ENCODE measurements at places on chromosomes 3 and 15. TPM values are rescaled to one million over a fixed set of nuclear protein-coding genes. Genes with fewer than 3 reads are reported as not detected.

Gene NR2E3
- total RNA-seq: not detected

Gene CKMT1A
- total RNA-seq: 1.0 TPM

Gene SLC9C1
- total RNA-seq: not detected

Gene DZIP1L
- 0.23 TPM for total RNA-seq

Gene PCLAF
- total RNA-seq: 77.7 TPM

Gene RBPMS2
- total RNA-seq: not detected

Gene ZNF660
- 1.5 TPM for total RNA-seq

GRCh38 chr3:109188741-109189140, 52.2 kb downstream of the C3orf85 start:
- no peak overlapping the region for H3K4me3 ChIP-seq
- no peaks in the 10 kb centered on the region for H3K27me3 ChIP-seq
- DNase-seq: no peak
- no peaks in the 10 kb centered on the region for H3K4me1 ChIP-seq

DNA sequence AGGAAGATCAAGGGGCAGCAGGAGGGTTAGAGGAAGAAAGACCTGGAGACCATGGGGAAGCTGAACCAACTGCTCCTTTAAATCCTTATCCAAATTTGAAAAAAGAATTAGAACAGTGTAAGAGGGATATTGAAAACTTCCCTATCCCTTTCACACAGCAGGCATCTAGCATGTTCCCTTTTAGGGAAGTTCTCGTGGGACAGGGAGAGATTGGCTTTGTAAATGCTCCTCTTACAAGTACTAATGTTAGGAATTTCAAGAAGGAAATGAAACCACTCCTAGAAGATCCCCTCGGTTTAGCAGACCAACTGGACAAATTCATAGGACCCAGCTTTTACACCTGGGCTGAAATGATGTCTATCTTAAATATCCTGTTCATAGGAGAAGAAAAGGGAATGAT, 41.5 kb downstream of the PPCDC start:
- H3K36me3 ChIP-seq: peaks cover 9% of the 10 kb centered on the region
- H3K27ac ChIP-seq: no peak overlapping the region

DNA sequence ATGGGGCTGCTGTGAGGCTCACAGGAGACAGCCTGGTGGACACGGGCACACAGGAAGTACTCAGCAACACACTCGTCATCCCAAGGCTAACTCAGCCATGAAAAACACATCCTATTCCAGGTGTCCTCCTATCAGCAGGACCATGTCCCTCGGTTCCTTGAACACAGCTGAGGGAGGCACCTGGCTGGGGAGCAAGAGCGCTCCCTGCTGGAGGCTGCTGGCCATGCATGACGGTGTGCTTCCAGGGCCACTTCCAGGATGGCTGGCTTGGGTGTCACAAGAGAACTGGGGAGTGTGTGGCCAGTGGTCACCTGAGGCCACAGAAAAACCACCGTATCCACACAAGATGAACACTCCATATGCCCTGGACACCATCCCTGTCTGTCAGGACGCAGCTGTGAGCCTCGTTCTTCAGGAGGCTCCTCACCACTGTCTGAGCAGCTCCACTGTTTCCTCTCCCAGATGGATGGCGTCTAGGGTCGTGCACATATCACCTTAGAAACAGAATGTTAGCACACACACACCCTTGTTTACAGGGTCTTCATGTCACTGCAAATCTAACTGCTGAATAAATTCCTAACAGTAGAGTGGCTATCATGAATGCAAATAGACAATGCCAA, 31.0 kb downstream of the POC1A start:
- no peak overlapping the region for H3K4me3 ChIP-seq
- peaks cover 6% of the 10 kb centered on the region for H3K4me1 ChIP-seq
- H3K27ac ChIP-seq: no peak overlapping the region
- DNase-seq: peak; percentile 63
- H3K27me3 ChIP-seq: no peaks in the 10 kb centered on the region

- H3K4me3 ChIP-seq: no peak overlapping the region
- H3K36me3 ChIP-seq: no peaks in the 10 kb centered on the region
- no peak for DNase-seq
- no peaks in the 10 kb centered on the region for H3K4me1 ChIP-seq
- H3K27me3 ChIP-seq: no peaks in the 10 kb centered on the region
Measured at GRCh38 chr15:93562395-93563123, 473.5 kb upstream of the RGMA start.

GRCh38 chr3:139608108-139608380, 68.5 kb upstream of the RBP1 start:
- no peak for DNase-seq
- H3K4me1 ChIP-seq: no peaks in the 10 kb centered on the region
- H3K27me3 ChIP-seq: no peaks in the 10 kb centered on the region
- H3K36me3 ChIP-seq: peaks cover 3% of the 10 kb centered on the region
- H3K4me3 ChIP-seq: no peak overlapping the region

DNA sequence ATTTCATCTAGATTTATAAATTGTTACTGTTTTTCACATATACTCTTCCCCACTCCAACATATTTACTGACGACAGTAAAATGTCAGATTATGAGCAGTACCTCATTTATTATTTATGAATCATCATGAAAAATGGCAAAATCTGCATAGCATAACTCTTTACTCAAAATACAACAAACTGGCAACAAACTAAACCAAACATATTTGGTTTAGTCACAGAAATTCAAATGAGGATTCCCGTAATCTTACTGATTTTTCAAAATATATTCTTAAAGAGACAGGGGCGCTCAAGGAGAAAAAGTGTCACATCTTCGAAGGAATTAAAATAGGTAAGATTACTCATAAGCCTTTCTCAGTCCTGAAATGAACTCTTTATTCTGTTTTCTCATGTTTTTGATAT, 3.0 kb upstream of the GPR87 start:
- H3K4me3 ChIP-seq: peak overlapping the region; percentile 35
- no peak for DNase-seq
- H3K36me3 ChIP-seq: peaks cover 6% of the 10 kb centered on the region
- peak overlapping the region; percentile 90 for H3K27ac ChIP-seq
- H3K4me1 ChIP-seq: peaks cover 65% of the 10 kb centered on the region
- H3K27me3 ChIP-seq: peaks cover 22% of the 10 kb centered on the region

DNA sequence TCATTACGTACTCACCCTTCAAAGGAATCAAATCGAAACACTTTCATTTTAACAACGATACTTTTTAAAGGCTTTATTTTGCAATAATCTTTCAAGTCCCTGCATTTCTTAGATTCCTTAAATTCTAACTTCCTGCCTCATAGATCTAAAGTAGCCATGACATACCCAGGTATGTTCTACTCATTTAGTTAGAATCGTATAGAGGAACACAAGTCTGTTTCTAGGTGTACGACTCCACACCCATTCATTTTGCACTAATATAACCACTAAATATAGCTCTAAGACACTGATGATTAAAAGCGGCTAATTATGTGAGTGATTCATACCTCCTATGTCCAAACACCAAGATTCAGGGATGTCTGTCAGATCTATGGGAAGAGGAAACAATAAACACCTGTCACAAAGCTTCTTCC, 1.3 kb downstream of the ATP13A3 start:
- H3K27ac ChIP-seq: peak overlapping the region; percentile 99
- H3K36me3 ChIP-seq: peaks cover 10% of the 10 kb centered on the region
- H3K27me3 ChIP-seq: no peaks in the 10 kb centered on the region
- peaks cover 82% of the 10 kb centered on the region for H3K4me1 ChIP-seq
- H3K4me3 ChIP-seq: peak overlapping the region; percentile 88

- peaks cover 28% of the 10 kb centered on the region for H3K27me3 ChIP-seq
- H3K4me1 ChIP-seq: no peaks in the 10 kb centered on the region
- H3K27ac ChIP-seq: no peak overlapping the region
- no peak overlapping the region for H3K4me3 ChIP-seq
- H3K36me3 ChIP-seq: no peaks in the 10 kb centered on the region
- no peak for DNase-seq
Measured at GRCh38 chr3:61315871-61316270, 64.6 kb upstream of the FHIT start.

GRCh38 chr3:51935886-51936755, 5.6 kb downstream of the RRP9 start:
- no peak overlapping the region for H3K4me3 ChIP-seq
- peaks cover 30% of the 10 kb centered on the region for H3K4me1 ChIP-seq
- DNase-seq: no peak
- H3K36me3 ChIP-seq: peaks cover 3% of the 10 kb centered on the region

DNA sequence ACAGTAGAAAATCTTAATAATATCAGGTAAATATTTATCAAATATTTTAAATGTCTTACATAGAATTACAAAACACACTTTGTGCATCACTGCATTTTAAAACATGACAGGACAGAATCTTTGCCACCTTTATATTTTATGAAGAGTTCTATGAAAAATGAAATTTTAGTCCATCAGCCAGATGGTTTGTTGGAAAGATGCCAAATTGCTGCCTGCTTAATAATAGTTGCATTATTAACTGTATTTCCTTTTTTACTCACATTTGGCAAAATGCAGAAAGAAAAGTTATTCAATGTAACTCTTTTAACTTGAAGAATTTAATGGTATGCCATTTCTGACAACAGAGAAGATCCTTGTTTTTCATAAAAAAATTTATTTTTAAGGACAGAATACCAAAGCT, 1271.6 kb downstream of the NSUN3 start:
- no peak overlapping the region for H3K4me3 ChIP-seq
- H3K27ac ChIP-seq: no peak overlapping the region
- no peak for DNase-seq

DNA sequence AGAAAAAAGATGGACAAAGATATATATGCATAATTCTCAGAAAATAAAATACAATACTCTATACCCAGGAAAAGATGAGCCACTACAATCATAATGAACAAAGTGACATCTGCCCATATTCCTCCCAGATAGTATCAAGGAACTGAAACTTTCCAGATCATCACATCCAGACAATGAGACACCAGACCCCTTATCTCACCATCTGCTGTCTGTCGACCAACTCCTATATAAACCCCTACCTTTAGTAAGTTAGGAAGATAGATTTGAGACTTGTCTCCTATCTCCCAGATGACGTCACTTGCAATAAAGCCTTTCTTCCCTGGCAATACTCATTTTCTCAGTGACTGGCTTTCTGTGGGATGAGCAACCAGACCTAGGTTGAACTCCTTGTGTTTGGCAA, 1071.6 kb downstream of the PLOD2 start:
- no peak overlapping the region for H3K4me3 ChIP-seq

DNA sequence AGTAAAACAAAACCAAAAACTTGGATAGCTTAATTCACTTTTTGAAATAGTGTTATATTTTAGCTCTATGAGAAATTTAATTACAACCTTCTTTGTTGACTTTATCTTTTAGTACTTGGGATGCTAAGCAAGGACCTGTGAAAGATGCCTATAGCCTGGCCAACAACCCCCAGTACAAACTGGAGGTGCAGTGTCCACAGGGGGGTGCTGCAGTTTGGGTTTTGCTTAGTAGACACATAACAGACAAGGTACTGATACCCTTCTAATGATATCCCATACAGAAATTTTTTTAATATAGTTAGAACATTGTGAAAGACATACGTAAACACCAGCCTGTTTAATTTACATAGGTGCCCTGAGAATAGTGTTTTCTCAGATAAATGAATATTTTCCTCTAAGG, 35.3 kb downstream of the CAPN7 start:
- H3K27me3 ChIP-seq: no peaks in the 10 kb centered on the region
- no peak overlapping the region for H3K4me3 ChIP-seq
- H3K4me1 ChIP-seq: peaks cover 10% of the 10 kb centered on the region
- peak; percentile 28 for DNase-seq

- H3K27me3 ChIP-seq: no peaks in the 10 kb centered on the region
- peaks cover 38% of the 10 kb centered on the region for H3K4me1 ChIP-seq
- peaks cover 12% of the 10 kb centered on the region for H3K36me3 ChIP-seq
- H3K4me3 ChIP-seq: peak overlapping the region; percentile 36
Measured at GRCh38 chr3:169998668-169999131, 32.1 kb downstream of the SEC62 start.

GRCh38 chr3:130539005-130539404, 22.0 kb downstream of the COL6A6 start:
- H3K27ac ChIP-seq: no peak overlapping the region
- no peaks in the 10 kb centered on the region for H3K4me1 ChIP-seq
- H3K36me3 ChIP-seq: no peaks in the 10 kb centered on the region
- peak; percentile 41 for DNase-seq

DNA sequence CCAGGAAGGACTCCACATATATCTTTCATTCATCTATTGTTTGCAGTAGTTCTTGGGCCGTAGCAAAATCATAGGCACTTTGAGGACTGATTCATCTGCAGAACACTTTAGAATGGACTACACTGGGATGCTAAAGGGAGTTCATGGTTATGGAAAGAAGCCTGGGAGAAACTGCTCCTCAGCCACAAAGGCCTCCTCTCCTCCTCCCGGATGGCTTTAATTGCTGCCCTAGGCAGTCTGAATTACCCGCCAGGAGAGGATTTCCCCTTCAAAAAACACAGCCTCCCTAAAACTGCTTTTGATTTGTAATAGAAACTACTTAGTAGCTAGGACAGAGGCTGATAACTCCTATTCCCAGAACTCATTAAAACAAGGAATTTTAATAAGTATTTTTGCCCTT, 4.6 kb downstream of the TMEM266 start:
- H3K27me3 ChIP-seq: peaks cover 61% of the 10 kb centered on the region
- peaks cover 21% of the 10 kb centered on the region for H3K4me1 ChIP-seq
- H3K27ac ChIP-seq: no peak overlapping the region
- no peaks in the 10 kb centered on the region for H3K36me3 ChIP-seq

DNA sequence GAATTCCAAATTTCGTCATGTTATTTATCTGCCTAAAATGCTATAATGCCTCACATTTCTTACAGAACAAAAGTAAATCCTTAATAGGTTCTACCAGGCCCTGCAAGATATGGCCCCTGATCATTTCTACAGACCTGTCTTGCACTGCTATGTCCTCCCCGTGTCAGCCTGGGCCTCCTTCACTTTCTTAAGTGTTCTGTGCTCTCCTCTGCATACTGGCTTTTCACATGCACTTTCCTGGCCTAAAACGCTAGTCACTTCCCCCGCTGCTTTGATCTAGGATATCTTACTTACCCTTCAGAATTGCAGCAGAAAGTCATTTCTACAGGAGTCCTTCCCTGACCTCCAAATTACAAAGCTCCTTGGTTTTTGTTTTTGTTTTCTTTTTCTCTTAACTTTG, 551.3 kb downstream of the NSUN3 start:
- H3K36me3 ChIP-seq: no peaks in the 10 kb centered on the region
- no peaks in the 10 kb centered on the region for H3K4me1 ChIP-seq
- H3K4me3 ChIP-seq: no peak overlapping the region
- H3K27ac ChIP-seq: no peak overlapping the region

GRCh38 chr15:47301481-47301880, 415.8 kb upstream of the SEMA6D start:
- H3K4me3 ChIP-seq: no peak overlapping the region
- no peaks in the 10 kb centered on the region for H3K36me3 ChIP-seq
- no peak for DNase-seq
- no peaks in the 10 kb centered on the region for H3K27me3 ChIP-seq

DNA sequence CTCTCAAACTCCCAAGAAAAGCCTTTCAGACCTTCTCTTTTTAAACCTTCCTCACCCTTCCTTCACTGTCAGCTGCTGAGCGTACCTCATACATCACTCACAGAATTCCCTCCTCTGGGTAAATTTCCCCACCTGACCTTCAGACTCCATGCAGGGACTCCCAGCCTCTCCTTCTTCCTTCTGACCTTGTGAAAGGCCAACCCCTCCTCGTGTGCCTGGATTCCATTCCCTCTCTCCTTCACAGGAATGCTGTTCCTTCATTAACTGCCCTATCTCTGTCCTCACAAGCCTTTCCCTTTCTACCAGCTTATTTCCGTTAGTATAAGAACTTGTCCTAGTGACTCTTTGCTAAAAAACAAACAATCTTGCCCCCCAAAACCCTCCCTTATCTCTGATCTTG, 69.7 kb upstream of the MME start:
- no peak overlapping the region for H3K4me3 ChIP-seq
- no peaks in the 10 kb centered on the region for H3K36me3 ChIP-seq
- no peaks in the 10 kb centered on the region for H3K4me1 ChIP-seq

Data from activated T-cell treated with anti-CD3 and anti-CD28 coated beads, Interleukin-2, amount 50 U/mL, for 72 hours (primary cell).